BE2C (cell line): ENCODE measurements at places on chromosomes 16 and 17.
A peak's percentile ranks its signal among the peaks of the same experiment; 100 is the strongest.

DNA sequence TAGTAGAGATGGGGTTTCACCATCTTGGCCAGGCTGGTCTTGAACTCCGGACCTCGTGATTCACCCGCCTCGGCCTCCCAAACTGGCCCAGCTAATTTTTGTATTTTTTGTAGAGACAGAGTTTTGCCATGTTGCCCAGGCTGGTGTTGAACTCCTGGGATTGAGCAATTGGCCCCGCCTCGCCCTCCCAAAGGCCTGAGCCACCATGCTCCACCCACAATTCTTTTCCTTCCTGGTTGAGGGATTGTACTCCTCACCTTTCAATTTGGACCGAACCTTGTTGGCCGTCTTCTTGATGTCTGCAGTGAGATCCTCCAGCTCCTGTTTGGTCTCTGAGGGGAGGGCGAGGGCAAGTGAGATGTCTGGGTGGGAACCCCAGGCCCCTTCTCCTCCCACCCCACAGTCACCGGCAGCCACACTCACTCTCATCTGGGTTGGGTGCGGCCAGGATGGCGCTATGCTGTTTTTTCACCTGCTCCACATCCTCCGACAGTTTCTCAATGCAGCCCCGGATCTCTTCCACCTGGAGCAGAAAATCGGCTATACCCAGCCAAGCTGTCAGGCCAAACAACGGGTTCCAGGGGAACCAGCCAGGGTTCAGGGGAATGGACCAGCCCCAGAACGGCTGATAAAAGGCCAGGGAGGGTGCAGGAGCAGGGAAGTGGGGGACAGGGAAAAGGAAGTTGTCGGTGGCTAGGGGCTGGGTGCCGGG is 9.6 kb downstream of the STX1B start:
- no peak for DNase-seq

DNA sequence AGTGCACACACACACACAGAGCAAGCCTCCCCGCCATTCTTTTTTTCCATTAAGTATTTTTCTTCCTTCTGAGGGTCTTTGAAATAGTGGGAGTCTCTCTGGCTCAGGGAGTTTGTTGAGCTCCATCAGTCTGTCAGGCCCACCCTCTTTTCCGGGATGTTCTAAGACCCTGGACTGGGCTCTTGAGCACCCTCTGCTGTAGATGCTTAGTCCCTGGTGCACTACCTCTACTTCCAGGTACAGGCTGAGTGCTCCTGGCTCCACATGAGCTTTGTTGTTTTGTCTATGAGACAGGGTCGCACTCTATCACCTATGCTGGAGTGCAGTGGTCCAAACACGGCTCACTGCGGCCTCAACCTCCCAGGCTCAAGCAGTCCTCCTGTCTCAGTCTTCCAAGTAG is 20.7 kb downstream of the LIMD2 start:
- DNase-seq = no peak

GRCh38 chr17:60640503-60640902 is 37.1 kb upstream of the BCAS3 start:
- DNase-seq = no peak

DNA sequence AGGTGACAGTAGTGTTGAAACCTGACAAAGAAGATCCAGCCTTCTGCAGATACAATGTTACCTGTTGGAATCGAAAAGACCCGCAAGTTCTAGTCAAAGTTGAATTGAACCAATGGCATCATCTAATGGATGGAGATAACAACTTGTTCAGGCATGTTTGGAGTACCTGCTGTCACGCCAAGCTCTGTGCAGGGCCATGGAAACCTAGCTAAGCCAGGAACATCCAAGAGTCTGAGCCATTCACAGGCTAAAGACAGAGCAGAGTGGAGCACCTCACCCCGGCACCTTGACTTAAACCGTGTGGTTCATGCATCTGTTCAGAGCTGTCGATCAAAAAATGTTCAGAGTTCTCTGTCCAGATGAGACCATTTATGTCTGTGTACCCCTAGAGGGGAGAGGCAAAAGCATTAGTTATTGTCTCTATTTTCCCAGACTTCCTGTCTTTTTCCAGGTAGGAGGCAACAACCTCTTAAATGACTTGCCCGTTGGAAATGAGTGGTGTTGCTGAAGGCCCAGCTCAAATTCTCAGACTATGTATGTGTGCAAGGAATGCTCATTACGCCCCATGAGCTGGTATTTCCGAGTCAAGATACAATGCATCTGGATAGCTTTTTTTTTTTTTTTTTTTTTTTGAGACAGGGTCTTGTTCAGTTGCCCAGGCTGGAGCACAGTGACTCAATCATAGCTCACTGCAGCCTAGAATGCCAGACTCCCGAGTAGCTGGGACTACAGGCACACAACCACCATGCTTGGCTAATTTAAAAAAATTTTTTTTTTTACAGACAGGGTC is 44.9 kb upstream of the XYLT1 start:
- no peak for DNase-seq

- no peak for DNase-seq
These were observed 14.2 kb upstream of the C17orf78 start for GRCh38 chr17:37361543-37361942.

- DNase-seq = no peak
These were observed 2.1 kb downstream of the CMTM1 start for GRCh38 chr16:66568355-66568754.

DNA sequence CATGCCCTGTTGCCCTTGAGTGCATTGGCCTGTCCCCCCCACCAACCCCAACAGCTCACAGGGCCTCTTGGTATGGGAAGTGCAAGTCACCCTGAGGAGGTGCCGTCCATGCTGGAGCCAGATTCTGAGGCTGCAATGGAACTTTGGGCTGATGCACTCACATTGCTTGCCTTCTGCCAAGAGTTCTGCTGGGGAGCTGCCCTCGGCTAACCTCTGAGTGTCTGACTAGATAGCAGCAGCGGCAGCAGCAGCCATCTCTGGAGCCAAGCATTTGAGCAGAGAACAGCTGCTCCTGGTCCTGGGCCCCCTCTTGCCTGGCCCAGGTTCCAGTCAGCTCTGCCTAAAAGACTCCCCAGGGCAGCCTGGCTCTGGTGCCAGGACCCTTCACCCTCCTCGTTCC is 61.5 kb downstream of the GNAO1 start:
- DNase-seq = peak; percentile 77

GRCh38 chr17:38617967-38618760 is 12.4 kb upstream of the SRCIN1 start:
- no peak for DNase-seq

DNA sequence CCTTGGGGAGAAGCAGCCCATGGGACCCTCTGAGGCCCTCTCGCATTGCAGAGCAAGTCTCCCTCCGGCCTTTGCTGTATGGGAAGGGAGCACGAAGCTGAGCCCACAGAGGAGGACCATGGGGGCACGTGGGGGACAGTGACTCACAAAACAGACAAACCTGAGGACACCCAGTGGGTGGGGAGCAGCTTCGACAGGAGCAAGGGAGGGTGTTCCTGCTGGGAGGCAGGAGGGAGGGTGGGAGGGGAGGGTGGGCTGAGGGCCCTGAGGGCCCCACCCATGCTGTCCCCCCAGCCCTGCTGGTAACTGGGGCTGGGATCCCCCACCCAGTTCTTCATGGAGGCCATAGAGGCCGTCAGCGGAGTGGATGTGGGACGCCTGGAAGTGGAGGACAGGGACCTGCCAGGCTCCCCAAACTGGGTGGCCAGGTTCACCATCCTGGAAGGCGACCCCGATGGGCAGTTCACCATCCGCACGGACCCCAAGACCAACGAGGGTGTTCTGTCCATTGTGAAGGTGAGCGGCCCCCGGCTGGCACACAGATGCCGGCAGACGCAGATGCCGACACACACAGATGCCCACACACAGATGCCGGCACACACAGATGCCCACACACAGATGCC is 12.5 kb downstream of the SLC22A31 start:
- DNase-seq = no peak

- DNase-seq = no peak
These were observed 26.8 kb downstream of the KNOP1 start for GRCh38 chr16:19691161-19691711.

DNA sequence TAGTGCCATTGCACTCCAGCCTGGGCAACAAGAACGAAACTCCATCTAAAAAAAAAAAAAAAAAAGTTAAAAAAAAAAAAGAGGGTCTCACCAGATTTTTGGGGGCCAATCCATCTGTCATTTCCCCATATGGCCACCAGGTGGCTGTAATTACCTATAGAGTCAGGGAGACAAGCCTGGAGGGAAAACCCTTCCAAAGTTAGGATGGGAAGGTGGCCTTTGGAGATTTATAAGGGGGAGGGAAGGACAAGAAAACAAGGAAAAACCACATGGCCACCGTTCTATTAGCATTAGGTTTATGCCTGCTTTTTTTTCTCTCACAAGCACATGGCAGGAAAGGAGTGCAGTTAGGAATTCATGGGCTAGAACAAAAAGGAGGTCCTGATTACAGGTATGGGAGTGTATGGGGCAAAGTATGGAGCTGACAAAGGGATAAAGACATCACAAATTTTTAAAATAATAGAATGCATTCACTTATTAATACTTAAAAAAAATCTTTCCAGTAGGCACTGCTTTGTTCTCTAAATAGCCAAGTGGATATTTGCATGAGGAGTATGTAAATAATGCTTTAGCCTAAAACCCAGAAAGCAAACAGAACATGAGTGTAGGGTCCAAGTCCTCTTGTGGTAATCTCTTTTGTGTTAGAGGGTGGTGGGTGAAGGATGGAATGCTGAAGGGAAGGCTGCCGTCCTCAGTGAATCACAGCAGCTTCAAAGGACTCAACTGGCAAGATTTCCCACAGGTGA is 5.1 kb downstream of the CYB5D1 start:
- DNase-seq = no peak

DNA sequence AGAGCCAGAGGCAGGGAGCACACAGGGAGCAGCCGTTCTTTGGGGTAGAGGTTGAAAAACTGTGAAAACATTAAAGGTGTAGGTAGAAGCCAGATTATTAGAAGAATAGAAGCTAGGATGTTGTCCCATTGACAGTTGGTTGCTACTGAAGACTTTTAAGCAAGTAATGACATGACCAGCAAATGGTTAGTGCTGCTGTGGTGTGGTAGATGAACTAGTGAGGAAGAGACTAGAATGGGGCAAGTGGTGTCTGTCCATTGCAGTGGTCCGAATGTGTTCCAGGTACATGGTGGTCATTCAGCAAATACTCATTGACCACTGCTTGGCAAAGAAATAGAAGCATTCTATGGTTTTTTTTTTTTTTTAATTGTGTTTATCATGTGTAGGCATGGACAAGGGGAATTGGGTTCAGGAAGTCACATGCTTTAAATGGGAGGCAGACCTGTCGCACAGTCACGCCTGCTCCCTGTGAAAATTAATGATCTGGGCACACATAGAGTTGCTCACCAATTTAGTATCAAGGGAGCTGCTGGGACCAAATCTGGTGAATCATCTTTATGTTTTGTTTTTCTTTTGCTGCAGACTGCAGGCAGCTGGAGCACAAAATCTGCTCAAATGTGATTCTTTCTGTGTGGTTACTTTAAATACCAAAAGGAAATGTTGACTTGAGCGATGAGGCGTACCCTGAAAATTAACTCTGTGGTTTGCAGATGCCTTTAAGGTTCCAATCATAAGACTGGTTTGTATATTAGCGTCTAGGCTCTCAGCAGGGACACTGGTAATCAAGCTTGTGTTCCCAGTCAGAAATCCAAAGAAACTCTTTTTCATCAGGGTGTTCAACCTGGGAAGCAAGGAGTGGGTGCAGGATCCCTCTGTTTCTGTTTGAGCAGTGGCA is 30.7 kb downstream of the YPEL2 start:
- DNase-seq = no peak

GRCh38 chr17:4777969-4778760 is 6.5 kb downstream of the TM4SF5 start:
- DNase-seq = no peak

GRCh38 chr17:82332669-82333278 is 792 bp downstream of the SECTM1 start:
- DNase-seq = peak; percentile 16
